CD14-positive monocyte (primary cell): ENCODE measurements at places on chromosomes 2 and 18. TPM values are rescaled to one million over a fixed set of nuclear protein-coding genes. Genes with fewer than 3 reads are reported as not detected.

Gene SIGLEC15
- polyA plus RNA-seq, result 6.5 and 10.1 TPM in 2 replicates

Gene DNPEP
- polyA plus RNA-seq, result 60.6 TPM

Gene SLC5A7
- not detected for polyA plus RNA-seq

Gene CCBE1
- polyA plus RNA-seq, result not detected

Gene CNGA3
- not detected for polyA plus RNA-seq

Gene ABHD3
- polyA plus RNA-seq, result 24.6 TPM

Gene ANKRD62
- not detected for polyA plus RNA-seq

Gene DAW1
- not detected in 2 replicates for polyA plus RNA-seq

Gene IRS1
- polyA plus RNA-seq, result not detected

Gene NDUFS1
- 43.9 TPM for polyA plus RNA-seq

Gene RANBP2
- polyA plus RNA-seq, result 7.0 TPM

Gene SPEG
- not detected for polyA plus RNA-seq

Gene HAUS1
- polyA plus RNA-seq, result 34.6 TPM

Gene UGT1A8
- not detected in 2 replicates for polyA plus RNA-seq

Gene PDCD1
- polyA plus RNA-seq, result 0.08 TPM
